ENCODE measurements at places on chromosomes 1 and 21.

DNA sequence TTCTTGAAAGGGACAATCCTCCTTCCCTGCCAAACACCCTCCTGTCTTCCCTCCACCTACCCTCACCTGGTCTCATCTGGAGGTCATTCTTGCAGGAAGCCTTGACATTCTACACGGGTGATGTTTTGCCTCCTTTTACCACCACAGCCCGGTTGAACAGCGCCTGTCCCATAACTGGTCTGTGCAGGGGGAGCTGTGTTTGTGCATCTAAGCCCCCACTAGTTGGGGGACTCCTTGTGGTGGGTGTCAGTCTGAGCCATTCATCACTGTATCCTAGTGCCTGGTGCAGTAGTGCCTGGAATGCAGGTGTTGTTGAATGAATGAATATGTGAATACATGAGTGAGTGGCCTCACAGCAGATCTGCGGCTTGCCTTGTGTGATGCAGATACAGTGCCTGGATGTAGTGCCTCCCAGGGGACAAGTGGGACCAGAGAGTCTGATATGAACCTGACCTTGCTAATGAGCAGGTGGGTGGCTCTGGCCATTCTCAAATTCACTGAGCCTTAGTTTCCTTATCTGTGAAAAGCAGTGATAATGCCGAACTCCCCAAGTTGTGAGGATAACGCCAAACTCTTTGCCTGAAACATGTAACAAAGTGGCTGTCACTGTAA is 79.8 kb downstream of the OMA1 start:
- no peaks in the 10 kb centered on the region for H3K27me3 ChIP-seq
- DNase-seq = no peak
- H3K27ac ChIP-seq = no peak overlapping the region
- H3K4me3 ChIP-seq = no peak overlapping the region

DNA sequence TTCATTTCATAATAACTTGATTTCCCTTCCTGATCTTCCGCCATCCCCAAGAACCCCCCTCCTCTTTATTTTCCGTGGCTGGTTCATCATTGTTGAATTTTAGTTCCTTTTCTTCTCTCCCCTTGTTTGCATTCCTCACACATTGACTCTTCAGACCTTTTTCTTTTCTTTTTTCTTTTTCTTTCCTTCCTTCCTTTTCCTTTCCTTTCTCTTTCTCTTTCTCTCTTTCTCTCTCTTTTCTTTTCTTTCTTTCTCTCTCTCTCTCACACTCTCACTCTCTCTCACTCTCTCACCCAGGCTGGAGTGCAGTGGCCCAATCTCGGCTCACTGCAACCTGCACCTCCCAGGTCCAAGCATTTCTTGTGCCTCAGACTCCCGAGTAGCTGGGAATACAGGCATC is 231.3 kb downstream of the FMN2 start:
- no peaks in the 10 kb centered on the region for H3K4me1 ChIP-seq
- no peak overlapping the region for H3K27ac ChIP-seq

GRCh38 chr1:220990427-220991339 is 111.4 kb downstream of the HLX start:
- no peak overlapping the region for H3K4me3 ChIP-seq
- H3K27me3 ChIP-seq = no peaks in the 10 kb centered on the region
- H3K4me1 ChIP-seq = no peaks in the 10 kb centered on the region
- no peaks in the 10 kb centered on the region for H3K36me3 ChIP-seq

DNA sequence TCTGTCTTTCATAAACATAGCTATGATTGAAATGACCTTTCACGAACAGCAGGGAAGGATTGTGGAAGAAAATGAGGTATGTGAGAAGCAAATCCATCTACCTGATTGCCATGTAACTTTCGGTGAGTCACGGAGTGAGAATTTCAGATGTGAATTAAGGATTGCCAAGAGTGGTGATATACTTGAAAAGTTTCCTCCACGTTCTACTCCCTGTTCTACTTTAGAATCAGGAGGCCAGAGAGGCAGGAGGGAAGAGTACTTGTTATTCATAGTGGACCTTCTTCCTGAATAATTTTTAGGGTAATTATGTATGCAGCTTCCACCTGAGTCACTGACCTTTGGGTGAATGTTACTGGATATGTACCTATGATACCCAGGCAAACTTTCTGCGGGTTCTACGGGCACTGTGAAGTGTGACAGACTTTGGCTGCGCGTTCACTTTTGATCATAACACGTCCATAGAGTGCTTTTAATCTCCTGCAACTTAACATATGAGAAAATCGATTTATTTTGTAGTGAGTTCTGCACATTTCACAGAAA is 2.6 kb upstream of the KCNE1 start:
- H3K4me1 ChIP-seq = peaks cover 32% of the 10 kb centered on the region
- peak overlapping the region; percentile 36 for H3K27ac ChIP-seq
- H3K36me3 ChIP-seq = no peaks in the 10 kb centered on the region
- no peak for DNase-seq
- no peaks in the 10 kb centered on the region for H3K27me3 ChIP-seq
- H3K4me3 ChIP-seq = no peak overlapping the region
